ENCODE measurements at places on chromosomes 16 and 17.

GRCh38 chr17:57109393-57110151 is 24.5 kb downstream of the AKAP1 start:
- no peak for DNase-seq

DNA sequence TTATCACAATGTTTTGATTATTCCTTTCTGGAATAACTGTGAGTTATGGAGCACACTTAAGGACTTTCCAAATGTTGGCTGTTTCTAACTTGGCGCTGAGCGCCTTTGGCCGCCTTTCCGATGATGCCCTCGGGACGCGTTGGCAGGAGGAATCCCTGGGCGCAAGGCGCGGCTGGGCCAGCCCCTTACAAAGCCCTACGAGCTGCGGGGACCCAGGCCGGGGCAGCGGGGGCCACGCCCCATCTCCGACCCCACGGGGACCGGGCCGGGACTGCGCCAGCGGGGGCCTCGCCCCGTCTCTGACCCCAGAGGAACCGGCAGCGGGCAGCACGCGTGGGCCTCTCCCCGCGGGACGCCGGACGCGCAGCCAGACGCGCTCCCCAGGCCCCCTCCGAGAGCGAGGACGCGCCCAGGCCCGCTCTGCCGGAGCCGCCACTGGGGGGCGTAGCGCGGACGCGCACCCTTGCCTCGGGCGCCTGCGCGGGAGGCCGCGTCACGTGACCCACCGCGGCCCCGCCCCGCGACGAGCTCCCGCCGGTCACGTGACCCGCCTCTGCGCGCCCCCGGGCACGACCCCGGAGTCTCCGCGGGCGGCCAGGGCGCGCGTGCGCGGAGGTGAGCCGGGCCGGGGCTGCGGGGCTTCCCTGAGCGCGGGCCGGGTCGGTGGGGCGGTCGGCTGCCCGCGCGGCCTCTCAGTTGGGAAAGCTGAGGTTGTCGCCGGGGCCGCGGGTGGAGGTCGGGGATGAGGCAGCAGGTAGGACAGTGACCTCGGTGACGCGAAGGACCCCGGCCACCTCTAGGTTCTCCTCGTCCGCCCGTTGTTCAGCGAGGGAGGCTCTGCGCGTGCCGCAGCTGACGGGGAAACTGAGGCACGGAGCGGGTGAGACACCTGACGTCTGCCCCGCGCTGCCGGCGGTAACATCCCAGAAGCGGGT is at the start of gene GAA:
Gene GAA, plus strand, starts transcription at position 571 of the 935 bp plus-strand sequence. CDS start 3,006 bp downstream, outside the sequence.
- peak; percentile 64 for DNase-seq

- DNase-seq: peak; percentile 71
Measured at GRCh38 chr17:42288803-42289610, 709 bp downstream of the STAT5A start.

GRCh38 chr17:20009302-20010098 is at the start of gene SPECC1:
Gene SPECC1 (plus strand): TSS chr17:20009359. CDS start chr17:20096652, 87,293 bp downstream.
- peak; percentile 62 for DNase-seq

DNA sequence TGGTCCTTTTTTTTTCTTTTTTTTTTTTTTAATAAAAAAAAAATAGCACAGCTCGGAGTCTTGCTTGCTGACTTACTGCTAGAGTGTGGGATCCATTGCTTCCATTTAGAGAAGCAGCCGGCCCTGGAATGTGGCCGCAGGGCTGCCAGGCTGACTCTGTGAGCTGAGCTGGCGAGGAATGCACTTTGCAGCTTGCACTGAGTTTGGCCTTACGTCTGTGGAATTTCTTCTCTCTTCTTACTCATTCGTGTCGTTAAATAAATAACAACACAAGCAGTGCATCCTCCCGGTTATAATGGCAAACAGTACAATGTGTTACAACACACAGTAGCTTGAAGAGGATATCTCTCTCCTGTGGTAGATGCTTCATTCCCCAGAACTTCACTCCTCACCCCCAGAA is 69.2 kb downstream of the PRKCB start:
- DNase-seq: no peak

DNA sequence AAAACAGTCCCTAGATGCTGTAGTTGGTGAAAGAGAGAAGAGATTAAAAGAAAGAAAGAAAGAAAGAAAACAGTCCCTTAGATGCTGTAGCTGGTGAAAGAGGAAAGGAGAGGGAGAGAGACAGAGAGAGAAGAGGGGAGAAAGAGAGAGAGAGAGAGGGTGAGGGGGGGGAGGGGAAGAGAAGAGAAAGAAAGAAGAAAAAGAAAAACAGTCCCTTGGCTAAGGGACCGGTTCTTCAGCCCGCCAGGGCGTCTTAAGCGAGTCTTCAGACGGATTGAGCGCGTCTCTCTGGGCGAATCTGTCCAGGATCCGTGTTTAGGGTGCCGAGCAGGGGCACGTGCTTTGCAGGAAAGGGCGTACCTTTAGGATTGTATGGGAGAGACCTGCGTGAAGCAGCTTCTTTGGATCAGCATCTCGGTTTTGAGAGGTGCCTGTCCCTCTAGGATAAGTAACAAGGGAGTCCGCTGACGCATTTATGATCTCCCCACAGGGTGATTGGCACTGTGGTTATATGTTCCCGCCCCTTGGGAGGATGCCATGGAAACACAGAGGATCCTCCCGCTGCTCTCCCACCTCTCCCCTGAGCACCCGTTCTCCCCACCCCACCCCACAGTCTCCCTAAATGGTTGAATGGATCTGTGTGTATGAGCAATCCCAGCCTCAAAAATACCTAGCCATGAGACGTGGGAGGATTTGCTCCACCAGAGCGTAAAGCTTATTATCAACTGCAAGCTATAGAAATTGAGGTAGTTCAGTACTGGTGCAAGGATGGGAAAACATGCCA is 16.7 kb downstream of the GNGT2 start:
- no peak for DNase-seq

DNA sequence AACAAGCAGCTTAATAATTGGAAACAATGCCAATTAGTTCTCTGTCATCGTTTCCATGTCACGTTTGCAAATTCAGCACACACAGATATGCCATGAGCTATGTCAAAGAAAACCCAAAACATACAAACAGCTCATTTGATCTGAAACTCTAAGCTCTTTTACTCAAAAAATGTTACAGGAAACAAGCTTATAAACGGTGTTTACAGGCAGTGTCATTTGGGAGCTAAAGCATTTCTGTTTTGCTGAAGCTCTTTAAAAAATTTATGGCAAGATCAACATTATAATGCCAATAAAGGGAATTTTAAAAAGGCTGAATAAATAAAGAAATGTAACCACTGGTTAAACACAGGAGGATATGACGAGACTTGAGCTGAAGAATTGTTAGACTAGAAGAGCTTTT is 94.0 kb upstream of the HS3ST2 start:
- no peak for DNase-seq

DNA sequence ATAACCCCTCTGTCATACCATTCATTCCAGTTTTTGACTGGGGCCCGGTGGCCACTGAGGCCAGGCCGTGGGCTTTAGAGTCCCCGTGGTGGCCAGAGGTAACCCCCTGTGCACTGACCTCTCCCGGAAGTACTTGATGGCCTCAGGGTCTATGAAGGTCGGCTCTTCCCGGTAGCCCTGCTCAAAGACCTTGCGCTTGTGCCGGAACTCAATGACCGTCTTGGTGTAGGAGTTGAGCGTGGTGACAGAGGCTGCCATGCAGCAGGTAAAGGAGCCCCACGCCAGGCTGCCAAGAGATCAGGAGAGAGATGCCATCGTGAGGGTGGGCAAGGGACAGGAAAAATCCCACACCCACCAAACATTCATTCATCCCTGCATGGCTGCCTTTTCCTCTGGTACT is 234.8 kb downstream of the GSG1L start:
- no peak for DNase-seq

- DNase-seq: no peak
Measured at GRCh38 chr16:51161440-51162195, 10.5 kb upstream of the SALL1 start.

DNA sequence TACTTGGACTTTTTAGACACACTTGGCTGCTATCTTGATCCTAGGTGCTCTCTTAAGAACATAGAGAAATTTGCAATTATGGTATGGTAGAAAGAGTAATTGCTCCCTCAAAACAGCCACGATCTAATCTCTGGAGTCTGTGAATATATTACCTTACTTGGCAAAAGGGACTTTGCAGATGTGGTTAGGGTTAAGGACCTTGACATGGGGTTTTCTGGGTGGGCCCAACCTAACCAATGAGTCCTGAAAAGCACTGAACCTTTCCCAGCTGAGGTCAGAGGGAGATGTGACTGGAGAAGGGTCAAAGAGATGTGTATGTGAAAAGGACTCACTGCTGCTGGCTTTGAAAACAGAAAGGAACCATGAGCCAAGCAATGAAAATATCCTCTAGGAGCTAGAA is 26.7 kb upstream of the MED13 start:
- no peak for DNase-seq

DNA sequence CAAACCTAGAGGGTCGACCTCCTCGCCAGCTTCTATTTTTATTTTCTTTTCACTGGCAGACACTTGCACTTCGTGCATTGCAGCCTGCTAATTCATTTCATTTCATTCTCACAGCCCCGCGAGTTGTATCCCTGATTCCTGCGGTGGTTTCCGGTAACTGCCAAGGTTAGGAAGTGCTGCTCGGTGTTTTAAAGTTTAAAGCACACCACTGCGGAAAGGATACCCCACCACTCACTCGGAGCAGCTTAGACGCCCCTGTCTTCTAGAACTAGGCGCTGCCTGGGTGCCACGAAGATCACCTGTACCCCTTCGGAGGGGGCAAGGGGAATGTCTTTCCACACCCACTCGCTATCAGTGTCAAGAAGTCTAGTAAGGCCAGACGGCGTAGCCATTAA is 509 bp downstream of the CNEP1R1 start:
- no peak for DNase-seq

GRCh38 chr16:90019543-90020259 is 445 bp upstream of the DBNDD1 start:
- no peak for DNase-seq

- DNase-seq: no peak
Measured at GRCh38 chr16:54284319-54284930, 2.2 kb downstream of the IRX3 start.

GRCh38 chr17:14557480-14557879 is 256.6 kb downstream of the HS3ST3B1 start:
- no peak for DNase-seq

- peak; percentile 42 for DNase-seq
Measured at GRCh38 chr16:56910654-56911539, 21.0 kb upstream of the HERPUD1 start.

GRCh38 chr17:28773736-28774135 is 29.9 kb downstream of the TRAF4 start:
- DNase-seq: no peak

DNA sequence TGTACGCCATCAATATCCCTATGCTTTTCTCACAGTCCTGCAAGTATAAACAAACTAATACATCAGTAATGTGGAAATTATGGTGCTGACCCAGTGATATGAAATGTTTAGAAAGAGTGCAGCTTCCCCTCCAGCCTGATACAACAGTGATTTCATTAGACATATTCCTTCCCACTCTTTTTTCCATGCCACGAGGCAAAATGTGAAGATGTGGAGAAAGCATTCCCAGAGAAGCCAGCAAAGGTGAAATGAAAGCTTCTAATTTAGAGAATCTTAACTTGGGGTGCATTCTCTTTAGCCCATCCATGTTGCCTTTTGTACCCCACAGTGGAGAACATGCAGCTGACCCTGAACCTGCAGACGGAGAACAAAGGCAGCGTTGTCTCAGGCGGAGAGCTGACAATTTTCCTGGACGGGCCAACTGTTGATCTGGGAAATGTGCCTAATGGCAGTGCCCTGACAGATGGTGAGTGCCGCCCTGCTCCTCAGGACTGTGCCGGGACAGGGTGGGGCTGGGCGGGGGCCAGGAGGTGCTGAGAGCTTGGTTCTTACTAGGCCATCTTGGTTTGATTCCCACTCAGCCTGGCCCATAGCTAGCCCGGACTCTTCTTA is 77.8 kb downstream of the WWP2 start:
- DNase-seq: no peak

DNA sequence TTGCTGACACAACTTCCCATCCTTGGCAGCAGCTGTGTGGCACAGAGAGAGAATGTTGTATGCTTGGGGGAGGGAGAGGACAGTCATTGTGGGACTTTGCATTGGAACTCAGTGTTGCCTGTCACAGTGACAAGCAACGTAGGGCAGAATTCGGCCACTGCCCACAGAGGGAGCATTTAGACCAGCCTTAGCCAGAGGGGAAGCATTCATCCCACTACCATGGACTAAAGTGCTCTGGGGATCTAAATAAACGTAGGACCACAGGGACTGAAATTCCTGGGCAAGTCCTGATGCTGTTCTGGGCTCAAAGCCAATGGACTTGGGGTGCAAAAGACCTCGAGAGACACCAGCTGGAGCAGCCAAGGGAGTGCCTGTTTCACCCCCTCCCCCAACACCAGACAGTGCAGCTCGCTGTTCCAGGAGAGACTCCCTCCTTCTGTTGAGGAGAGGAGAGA is 44.9 kb downstream of the ABCA8 start:
- DNase-seq: no peak

GRCh38 chr17:31456814-31457213 is 65.3 kb downstream of the RAB11FIP4 start:
- DNase-seq: no peak

GRCh38 chr16:73319737-73320136 is 271.8 kb upstream of the ZFHX3 start:
- DNase-seq: no peak

DNA sequence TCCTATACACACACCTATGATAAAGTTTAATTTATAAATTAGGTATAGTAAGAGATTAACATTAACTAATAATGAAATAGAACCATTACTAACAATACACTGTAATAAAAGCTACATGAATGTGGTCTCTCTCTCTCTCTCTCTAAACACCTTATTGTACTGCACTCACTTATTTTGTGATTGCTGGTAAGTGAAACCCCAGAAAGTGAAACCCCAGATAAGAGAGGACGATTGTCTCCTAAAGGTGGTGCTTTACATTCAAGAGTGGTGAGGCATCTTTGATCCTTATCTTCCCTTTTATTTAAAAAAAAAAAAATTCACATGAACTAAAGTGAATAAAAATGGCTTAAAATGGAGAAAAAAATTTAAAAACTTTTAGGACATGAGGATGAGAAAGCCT is 80.1 kb upstream of the TRAP1 start:
- no peak for DNase-seq

Measured in CMK (cell line).